Hematopoietic multipotent progenitor cell (in vitro differentiated cells): ENCODE measurements at places on chromosomes 2 and 18. TPM values are rescaled to one million over a fixed set of nuclear protein-coding genes. Genes with fewer than 3 reads are reported as not detected.

GRCh38 chr18:34834897-34835296, 124.8 kb downstream of the DTNA start:
- DNase-seq, result no peak

DNA sequence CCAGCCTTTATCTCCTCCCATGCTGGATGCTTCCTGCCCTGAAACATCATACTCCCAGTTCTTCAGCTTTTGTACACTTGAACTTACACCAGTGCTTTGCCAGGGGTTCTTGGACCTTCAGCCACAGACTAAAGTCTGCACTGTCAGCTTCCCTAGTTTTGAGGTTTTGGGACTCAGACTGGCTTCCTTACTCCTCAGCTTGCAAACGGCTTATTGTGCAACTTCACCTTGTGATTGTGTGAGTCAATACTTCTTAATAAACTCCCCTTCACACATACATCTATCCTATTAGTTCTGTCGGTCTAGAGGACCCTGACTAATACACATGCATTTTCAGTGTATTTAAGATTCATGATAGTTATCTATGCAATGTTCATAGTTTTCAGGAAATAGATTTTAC, 35.8 kb upstream of the ZNF804A start:
- DNase-seq, result no peak

GRCh38 chr2:102010902-102011301, 19.1 kb downstream of the IL1R2 start:
- DNase-seq, result no peak

Gene DNPEP
- 118 TPM for total RNA-seq

Gene HOXD10
- total RNA-seq, result not detected

DNA sequence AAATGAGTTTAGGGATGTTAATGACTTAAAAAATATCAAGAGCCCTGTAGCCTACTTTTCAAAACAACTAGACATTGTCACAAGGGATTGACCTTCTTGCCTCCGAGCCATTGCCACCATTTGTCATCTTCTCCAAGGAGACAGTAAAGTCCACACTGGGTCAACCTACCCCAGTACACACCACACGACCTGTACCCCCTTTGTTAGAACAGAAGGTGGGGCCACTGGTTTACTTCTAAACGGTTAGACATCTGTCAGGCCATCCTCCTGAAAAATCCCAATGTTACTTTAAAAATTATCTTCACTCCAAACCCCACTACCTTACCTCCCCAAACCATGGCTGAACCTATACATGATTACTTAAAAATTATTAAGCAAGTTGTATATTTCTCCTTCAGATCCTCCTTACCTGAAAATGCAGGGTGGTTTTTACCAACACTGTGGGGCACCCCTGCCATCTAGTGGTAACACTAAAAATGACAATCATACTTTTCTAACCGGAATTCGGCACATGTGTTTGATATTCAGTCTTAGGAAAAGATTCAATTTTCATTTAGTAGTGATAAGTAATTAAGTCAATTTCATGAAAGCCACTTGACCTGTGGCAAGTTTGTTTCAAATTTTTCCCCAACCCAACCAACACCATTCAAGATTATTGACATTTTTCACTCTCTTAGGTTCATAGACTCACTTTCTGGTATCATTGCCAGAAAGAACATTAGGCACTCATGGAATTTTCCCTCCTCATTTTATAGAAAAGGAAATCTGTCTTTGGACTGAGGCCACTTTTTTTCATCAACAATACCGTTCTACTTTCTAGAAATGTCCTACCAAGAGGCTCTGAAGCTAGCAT, 265.3 kb upstream of the PKDCC start:
- peak; percentile 5 for DNase-seq

Gene LIMS2
- total RNA-seq, result 0.27 TPM

DNA sequence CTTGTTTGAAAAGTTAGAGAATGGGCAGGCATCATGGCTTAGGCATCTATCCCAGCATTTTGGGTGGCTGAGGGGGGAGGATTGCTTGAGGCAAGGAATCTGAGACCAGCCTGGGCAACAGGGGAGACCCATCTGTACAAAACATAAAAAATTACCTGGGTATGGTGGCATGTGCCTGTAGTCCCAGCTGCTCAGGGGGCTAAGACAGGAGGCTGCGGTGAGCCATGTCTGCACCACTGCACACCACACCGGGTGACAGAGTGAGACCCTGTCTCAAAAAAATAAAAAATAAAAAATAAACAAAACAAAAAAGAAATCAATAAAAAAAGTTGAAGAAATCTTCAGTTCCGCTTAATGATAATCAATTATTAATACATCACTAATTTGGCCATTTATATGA, 146.5 kb downstream of the CDH7 start:
- no peak for DNase-seq

DNA sequence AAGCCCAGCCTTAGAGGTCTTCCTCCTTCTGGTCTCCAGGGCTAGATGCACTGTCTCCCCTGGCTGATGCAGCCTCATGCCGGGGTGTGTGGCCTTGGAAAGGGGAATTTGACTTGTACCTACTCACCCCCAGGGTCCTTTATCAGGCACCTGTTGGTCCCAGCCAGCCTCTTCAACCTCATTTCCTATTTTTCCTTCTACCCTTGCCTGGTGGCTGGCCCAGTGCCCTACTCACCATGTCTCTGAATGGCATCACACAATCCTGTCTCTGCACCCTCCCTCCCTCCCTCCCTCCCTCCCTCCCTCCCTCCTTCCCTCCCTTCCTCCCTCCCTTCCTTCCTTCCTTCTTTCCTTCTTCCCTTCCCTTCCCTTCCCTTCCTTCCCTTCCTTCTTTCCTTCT, 17.1 kb upstream of the ST3GAL5 start:
- no peak for DNase-seq

DNA sequence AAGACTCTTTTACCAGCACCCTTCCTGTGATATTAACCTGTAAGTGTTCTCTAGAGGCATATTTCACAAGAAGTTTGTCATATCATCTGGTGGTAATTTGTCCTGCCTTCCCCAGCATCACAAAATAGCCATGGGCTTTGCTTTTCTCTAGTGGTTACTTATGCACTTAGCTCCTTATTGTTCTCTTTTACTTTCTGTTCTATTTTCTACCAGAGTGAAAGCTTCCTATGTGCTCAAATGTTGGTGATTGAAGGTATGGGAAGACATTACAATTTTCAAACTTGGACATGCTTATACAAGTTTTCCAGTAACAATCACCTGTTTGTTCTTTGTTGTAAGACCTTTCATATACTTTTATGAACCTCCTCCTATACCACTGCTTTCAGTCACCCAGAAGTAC, 87.0 kb upstream of the KCNH7 start:
- no peak for DNase-seq

GRCh38 chr2:47109007-47109375, 46.1 kb downstream of the STPG4 start:
- no peak for DNase-seq

GRCh38 chr2:188466761-188467160, 175.1 kb downstream of the GULP1 start:
- no peak for DNase-seq

Gene PSMA8
- total RNA-seq, result under 0.01 TPM

Gene ACVR1
- total RNA-seq, result 10.5 TPM

GRCh38 chr2:13667415-13667757, 950.6 kb downstream of the TRIB2 start:
- DNase-seq, result no peak

DNA sequence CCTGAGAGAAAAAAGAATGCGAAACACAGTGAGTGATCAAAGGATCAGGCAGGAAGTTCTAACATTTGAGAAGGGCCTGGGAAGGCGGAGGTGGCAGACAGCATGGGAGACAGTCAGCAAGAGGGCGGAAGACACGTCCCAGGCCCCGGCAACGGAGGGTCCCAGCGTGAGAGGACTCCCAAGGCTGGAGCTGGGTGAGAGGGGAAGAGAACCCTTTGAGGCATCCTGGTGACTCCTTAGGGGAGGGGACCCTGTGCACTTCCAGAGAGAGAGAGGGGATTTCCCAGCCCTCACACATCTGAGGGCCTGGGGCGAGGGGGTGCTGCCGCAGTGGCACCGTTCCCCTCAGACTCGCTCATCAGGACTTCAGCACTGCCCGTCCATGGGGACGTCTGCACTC, 133.4 kb downstream of the RTP5 start:
- no peak for DNase-seq

DNA sequence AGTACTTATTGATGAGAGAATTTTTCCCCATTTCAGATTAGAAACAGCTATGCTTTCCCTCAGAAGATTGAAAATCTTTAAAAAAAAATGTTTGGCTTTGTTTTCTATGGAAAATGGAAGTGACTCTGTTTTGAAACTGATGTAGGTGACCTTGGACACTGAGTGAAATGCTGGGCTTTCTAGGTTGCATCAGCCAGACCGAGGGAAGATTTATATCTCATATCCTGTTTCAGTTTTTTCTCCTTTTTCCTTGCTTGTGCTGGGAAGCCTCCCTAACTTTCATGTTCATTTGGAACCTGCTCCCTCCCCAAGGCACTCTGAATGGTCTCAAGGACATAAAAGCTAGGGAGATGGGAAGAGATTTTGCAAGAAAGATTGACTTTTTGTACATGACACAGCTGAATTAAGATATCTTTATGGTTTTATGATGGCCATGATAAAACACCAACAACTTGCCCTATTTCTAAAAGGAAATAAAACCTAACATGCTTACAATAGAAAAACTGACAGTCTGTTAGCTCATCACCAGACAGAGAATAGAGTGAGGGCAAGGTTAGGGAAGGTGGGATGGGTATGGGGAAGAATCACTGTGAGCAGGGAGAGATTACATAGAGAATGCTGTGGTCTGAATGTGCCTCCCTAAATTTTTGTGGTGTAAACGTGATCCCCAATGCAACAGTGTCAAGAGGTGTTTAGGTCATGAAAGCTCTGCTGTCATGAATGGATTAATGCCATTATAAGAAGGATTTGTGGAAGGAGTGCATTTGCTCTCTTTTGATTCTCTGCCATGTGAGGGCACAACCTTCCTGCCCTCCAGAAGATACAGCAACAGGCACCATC, 249.7 kb downstream of the TPGS2 start:
- DNase-seq, result no peak

Gene SH3YL1
- total RNA-seq, result 13.2 TPM

Gene NAB1
- total RNA-seq, result 30.4 TPM

- DNase-seq, result no peak
Observed at GRCh38 chr2:112832841-112833638, 3.5 kb downstream of the IL1B start.

Gene EIPR1
- total RNA-seq, result 45.8 TPM

DNA sequence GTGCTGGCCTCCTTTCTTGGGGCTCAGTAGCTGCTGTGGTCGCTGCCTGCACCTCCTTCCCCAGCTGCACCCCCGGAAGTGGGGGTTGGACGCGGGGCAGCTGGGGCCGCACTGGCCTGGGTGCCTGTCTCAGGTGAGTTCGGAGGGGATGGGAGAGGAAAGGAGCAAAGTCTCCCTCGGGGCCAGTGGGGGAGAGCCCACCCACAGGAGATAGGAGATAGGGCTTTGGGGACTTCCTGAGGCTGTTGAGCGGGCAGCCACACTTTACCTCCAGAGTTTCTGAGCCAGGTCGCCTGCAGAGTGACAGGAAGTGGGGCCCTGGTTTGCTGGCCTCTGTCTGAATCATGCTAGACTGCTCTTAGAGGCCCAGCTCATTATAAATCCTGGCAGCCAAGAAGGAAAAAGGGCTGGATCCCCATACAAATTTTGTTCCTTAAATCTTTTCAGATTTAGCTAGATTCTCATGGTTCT, 8.1 kb downstream of the MBP start:
- no peak for DNase-seq

GRCh38 chr18:2431806-2432205, 139.5 kb downstream of the METTL4 start:
- no peak for DNase-seq

GRCh38 chr2:199105826-199106225, 351.9 kb downstream of the SATB2 start:
- no peak for DNase-seq

DNA sequence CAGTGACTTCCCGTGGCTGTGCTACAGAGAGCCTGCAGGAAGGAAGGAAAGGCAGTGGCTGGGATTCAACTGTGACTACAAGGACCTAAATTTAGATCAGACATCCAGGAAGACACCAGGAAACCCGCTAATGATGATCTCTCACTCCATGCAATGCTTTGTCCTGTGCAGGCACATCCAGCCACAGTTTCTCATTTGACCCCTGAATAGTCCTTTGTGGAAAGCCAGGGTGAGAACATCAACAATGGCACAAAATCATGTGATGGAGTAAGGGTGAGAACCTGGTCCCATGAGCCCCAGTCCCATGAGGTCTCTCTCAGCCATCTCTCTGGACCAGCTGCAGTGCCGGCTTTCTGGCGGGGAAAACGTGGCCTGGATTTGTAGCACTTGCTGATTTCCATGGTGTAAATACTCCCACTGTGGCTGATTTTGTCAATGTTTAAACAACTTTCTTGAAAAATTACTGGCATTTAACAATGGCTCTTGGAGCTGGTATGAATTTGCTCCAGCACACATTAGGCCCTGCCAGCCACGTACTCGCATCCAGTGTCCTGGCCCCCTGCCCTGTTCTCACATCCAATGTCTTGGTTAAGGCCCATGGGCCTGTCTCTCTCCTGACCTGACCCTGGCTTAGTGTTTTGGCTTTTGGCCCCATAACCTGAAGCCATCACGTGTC, 159.0 kb upstream of the HAAO start:
- no peak for DNase-seq

- no peak for DNase-seq
Observed at GRCh38 chr2:9909106-9909505, 42.4 kb upstream of the GRHL1 start.

Gene SDC1
- total RNA-seq, result 0.27 TPM

GRCh38 chr2:219469186-219469724, 29.4 kb upstream of the GMPPA start:
- DNase-seq, result no peak

DNA sequence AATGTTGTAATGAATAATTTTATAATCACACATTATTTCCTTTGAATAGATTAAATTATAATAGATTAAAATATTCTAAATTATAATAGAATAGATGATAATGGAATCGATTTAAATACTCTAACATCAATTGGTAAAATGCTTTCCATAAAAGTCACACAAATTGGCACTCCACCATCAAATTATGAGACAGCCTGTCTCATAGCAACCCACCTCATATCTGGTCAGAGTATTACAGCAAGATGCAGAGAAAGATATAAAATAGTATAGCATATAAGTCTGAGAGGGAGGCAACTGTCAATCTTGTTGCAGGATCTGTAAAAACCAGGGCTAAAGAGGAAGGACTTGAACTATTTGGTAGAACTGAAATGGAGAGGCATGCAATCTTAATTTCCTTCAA, 98.4 kb upstream of the NCKAP5 start:
- DNase-seq, result no peak
